ENCODE measurements at places on chromosomes 5 and 9.
A peak's percentile ranks its signal among the peaks of the same experiment; 100 is the strongest.

GRCh38 chr5:174090129-174090528 lies 44.6 kb downstream of the NSG2 start:
- DNase-seq = no peak

DNA sequence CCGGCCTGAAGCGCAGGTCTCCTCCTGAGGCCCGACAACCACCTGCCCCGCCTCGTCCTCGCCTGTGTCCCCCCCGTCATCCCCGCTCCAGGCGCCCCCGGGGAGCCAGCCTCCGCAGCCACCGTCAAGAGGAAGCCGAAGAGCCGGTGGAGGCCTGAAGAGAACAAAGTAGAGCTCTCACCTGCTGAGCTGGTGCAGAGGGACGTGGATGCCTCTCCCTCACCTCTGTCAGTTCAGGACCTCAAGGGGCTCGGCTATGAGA lies 169.9 kb downstream of the HINT1 start:
- DNase-seq = no peak

GRCh38 chr5:78577071-78577807 lies 71.3 kb downstream of the LHFPL2 start:
- no peak for DNase-seq

DNA sequence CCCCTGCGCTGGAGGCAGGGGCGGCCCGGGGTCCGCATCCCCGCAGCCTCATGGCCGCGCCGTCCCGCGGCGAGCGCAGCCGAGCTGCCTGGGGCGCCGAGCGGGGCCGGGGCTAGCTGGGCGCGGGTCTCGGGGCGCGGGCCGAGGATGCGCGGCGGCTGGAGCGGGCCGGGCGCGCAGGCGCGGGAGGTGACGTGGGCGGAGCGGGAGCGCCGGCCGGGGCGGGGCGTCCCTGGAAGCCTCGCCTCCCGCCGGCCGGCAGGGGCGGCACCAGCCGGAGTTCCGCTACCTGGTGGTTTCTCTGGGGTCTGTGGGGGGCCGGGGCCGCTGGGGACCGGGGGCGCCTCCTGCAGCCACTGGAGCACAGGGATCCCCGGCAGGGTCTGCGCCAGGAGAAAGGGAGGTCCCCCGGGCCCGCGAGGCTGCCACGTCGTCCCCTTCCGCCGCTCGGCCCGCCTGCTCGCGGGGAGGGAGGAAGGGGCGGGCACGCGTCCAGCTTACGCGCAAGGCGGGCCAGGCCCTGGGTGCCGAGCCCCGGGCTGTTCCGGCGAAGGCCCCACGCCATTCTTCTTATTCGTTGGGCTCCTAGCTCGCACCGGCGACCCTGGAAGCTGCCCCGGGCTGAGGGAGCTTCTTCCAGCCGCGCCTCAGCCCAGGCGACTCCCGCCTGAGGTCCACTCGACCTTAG lies at the start of gene LPCAT1:
TSS of gene LPCAT1 (minus strand) at position 168 of the 688 bp plus-strand sequence. CDS start at position 52, 116 bp downstream.
- peak; percentile 47 for DNase-seq

GRCh38 chr9:124899845-124900244 lies 37.9 kb downstream of the ARPC5L start:
- DNase-seq = no peak

DNA sequence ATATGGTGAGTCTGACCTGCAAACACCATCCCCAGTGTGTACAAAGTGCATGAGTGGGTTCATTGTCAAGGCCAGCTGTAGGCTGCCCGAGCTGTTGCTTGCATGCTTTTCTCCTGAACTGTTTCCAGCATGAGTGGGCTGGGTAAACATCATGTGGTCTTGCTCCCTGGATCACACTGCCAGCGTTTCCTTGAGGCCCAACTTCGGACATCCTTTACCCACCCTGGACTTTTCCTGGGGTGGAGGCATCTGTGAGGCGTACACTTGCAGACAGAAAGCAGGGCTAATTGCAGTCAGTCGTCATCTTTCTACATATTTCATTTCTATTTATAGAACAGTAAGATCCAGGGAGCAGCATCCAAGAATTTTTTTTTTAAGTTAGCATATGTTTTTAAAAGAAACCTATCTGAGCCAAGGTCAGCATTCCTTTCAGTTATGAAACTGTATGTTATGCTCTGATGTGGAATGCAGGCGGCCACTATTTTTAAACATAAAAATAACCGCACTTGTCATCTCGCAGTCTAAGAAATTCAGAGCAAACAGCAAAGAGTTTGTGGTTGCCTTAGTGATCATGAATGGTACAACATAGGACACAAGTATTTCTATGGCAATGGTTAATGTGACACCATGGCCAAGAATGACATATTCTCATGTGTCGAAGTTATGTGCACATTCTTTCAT lies 106.5 kb upstream of the DMRT1 start:
- DNase-seq = no peak

- DNase-seq = no peak
These were observed 171.0 kb downstream of the ZNF462 start for GRCh38 chr9:107033966-107034365.

- DNase-seq = no peak
These were observed 157.6 kb downstream of the SLC12A2 start for GRCh38 chr5:128241051-128241695.

DNA sequence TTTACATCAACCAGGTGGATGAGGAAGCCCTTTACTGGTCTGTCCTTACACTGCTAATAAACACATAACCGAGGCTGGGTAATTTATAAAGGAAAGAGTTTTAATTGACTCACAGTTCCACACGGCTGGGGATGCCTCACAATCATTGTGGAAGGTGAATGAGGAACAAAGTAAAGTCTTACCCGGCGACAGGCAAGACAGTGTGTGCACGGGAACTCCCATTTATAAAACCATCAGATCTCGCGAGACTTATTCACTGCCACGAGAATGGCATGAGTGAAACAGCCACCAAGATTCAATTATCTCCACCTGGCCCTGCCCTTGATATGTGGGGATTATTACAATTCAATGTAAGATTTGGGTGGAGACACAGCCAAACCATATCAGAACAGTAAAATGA lies 67.3 kb upstream of the GRAMD2B start:
- DNase-seq = no peak

DNA sequence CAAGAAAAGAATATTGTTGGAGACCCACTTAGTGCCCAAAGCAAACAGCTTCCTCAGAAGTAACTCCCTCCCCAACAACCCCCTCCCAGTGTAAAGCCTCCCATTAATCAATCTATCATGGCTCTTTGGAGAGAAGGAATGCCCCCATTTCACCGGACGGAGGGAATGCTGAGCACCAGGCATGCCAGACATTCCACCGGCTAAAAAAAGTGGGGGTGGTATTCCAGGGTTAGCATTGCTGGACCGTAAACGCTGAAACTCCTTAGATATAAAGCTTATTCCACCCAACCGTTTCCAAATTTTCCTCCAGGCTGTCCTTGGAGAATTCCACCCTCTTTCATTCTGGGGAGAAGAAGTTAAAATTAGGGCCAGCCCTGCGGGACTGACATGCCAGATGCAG lies 363 bp upstream of the MAMDC2 start:
- no peak for DNase-seq

- no peak for DNase-seq
These were observed 120.2 kb downstream of the RGS3 start for GRCh38 chr9:113583511-113584427.

DNA sequence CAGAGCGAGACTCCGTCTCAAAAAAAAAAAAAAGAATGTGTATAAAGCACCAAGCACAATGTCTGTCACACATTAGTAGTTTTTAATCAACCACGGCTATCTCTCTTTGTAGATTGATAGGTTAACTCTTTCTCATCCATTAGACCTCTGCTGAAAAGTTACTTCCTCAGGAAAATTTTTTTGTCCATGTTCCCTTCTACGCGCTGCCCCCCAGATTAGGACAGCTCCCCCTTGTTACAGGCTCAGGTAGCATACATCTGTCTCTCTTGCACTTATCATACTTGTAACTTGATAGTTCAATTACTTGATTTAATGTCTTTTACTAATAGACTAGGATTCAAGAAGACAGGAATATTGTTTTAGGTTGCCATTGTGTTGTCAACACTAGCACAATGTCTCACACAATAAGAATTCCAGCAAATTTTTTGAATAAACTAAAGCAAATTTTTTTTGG lies 1.5 kb downstream of the SPDL1 start:
- DNase-seq = no peak

DNA sequence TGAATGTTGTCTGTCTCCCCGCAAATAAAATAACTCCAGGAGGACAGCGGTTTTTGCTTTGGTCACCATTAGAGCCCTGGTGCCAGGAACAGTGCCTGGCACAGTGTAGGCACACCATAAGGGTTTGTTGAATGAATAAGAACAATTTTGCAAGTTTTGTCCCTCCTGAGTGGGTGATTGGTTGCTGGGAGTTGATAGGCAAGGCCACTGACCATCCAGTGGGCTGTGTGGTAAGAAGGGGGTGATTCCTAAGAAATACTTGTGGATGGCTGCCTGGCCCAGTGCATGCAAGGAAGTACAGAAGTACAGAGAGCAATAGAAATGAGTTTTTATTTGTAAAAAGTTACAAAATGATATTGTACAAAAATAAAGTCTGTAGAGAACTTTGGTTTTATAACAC lies 27.5 kb downstream of the GDNF start:
- no peak for DNase-seq

DNA sequence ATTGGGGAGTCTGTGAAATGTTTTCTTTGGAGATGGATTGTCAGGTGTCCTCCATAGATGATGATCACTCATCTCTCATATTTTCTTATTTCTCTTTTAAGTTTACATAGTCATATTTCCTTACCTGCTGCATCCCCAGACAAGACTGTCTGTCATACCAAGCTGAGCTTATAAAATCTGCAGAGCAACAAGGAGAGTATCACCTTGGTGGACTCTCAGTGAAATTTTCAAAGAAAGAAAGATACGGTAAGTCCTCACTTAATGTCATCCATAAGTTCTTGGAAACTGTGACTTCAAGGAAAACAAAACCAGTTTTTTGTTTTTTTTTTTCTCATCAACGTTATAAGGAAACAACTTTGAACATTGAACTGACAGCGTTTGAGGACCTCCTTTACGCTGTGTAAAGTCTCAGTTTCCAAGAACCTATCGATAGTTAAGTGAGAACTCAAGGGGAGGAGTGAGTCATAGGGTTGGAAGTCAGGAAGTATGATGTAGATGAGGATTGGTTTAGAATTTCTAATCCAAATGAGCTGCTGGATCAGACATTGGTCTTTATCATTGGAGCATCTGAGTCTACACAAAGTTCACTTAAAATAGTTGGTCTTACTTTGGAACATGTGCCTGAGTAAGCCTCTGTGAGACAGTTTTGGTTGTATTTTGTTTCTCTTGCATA lies 45.5 kb downstream of the SPIN1 start:
- DNase-seq = no peak

- no peak for DNase-seq
These were observed 150.2 kb downstream of the TRIM32 start for GRCh38 chr9:116837018-116837989.

DNA sequence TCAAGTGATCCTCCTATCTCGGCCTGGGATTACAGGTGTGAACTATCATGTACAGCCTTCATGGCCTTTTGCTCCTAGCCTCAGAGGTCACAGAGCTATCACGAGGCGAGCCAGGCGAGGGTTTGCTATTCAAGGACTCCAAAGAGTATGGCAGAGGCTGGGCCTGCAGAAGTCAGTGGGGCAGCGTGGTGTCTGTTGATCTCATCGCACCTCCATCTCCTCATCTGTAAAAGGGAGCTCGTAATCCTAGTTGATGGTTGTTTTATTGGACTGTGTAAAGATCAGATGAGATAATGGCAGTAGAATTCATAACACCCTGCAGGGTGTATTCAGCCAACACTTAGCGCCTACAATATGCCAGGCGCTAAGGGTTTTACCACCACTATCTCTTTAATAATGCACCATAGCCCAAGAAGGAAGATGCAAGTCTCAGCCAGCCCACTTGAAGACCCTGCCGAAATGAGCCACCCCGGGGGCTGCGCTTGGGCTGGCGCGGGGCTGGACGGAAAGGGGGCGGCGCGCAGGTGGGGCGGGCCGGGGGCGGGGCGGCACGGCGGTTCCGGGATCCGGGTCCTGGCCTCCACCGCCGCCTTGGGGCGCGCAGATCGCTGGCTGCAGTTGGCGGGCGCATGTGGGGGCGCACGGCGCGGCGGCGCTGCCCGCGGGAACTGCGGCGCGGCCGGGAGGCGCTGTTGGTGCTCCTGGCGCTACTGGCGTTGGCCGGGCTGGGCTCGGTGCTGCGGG lies at the start of gene GALNT12:
TSS of gene GALNT12 (plus strand) at position 601 of the 744 bp plus-strand sequence. CDS start at position 630, 29 bp downstream.
- DNase-seq = peak; percentile 36

GRCh38 chr9:133160742-133161546 lies 2.8 kb downstream of the GBGT1 start:
- DNase-seq = no peak

- DNase-seq = no peak
These were observed 90.1 kb downstream of the ADAMTS6 start for GRCh38 chr5:65391591-65391990.

GRCh38 chr9:121825031-121825691 lies 173.7 kb downstream of the DAB2IP start:
- no peak for DNase-seq

GRCh38 chr9:89743216-89743572 lies 138.4 kb downstream of the GADD45G start:
- no peak for DNase-seq

DNA sequence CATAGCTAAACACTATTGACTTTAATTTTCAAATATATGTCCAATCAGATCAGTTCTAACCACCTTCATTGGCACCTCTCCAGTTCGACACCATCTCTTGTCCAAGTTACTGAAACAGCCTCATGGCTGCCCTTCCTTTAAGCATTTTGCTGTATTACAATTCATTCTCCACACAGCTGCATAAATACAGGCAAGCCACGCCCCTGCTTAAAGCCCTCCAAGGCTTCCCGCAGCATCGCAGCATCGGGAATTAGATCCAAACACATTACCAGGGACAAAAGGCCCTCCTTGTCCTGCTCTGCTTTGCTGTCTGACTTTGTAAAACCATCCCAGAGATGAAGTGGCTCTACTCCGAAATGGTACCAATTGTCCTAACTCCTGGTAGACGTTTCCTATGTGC lies 75.1 kb upstream of the RAI14 start:
- no peak for DNase-seq

- no peak for DNase-seq
These were observed 1026.3 kb downstream of the CDH12 start for GRCh38 chr5:21826884-21827283.

- no peak for DNase-seq
These were observed 5.0 kb upstream of the IFNA14 start for GRCh38 chr9:21244836-21245235.

- no peak for DNase-seq
These were observed 60.1 kb downstream of the CCDC171 start for GRCh38 chr9:15612962-15613361.

GRCh38 chr9:82192211-82192610 lies 203.6 kb downstream of the SPATA31D1 start:
- no peak for DNase-seq

DNA sequence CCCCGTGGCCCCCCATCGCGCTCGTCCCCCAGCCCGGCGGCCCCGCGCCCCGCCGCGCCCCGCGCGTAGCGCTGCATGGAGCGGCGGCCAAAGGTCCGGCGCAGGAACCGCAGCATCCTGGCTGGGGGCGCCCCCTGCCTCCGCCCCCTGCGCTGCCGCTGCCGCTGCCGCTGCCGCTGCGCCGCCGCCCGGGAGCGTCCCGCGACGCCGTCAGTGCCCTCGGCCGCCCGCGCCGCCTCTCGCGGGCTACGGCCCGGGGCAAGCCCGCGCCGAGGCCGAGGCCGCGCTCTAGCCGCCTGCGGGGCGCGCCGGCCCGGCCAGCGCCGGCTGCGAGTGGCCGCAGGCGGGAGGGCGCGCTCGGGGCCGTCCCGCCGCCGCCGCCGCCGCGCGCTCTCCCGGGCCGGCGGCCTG lies 523 bp downstream of the EPB41L4B start:
- no peak for DNase-seq

GRCh38 chr5:141916522-141916921 lies 7.1 kb upstream of the DELE1 start:
- no peak for DNase-seq

Data from T follicular helper cell (primary cell).